NCI-H2081 treated with DMSO at 0.1 percent for 48 hours (cell line): ENCODE measurements at places on chromosomes 3 and 15.

DNA sequence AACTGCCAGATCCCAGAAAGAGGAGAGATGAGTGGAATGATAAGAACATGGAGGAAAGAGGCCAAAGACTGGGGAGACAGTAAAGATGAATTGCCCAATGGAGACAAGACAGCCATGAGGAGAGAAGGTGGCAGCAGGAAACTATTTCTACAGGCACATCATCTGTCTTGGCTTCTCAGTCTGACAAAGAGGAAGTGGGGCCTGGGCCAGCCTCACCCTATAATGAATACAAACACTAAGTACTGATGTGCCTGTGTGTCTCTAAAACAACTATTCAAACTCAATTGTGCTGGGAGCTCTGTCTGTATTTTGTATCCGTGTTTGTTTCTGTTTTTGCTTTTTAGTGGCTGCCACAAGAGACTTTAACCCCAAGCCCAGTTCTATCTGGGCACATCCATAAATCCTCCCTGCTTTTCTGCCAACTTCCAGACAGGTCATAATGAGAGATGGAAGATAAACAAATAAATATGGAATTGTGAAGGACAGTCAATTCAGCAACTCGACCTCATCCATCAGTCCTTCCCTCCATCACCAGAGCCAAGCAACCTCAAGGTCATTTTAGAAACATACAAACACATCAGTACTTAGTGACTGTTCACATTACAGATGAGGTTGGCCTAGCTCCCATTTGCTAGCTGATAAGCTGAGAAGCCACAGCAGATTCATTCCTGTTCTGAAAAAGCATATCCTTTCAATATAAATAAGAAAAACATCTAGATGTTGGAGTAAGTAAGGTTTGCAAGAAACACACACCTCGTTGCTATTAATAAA, 116.7 kb downstream of the CADPS start:
- no peak for DNase-seq

DNA sequence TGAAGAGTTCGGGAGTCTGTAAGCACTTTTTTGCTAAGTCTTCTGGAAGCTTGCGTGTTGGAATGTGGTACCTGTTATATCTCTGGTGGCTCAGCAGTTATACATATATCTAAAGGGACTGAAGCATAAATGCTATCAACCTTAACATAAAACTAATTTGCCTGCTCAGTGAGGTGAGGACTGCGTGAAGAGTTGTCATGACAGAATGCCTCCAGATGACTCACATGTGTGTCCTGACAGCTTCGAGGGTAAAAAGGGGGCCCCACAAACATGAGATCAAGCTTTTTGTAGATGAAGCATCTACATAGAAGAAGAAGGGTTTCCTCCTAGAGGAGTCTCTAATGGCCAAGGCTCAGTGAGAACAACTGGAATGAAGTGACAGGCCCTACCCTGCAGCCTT, 88.8 kb upstream of the C3orf80 start:
- DNase-seq = no peak

DNA sequence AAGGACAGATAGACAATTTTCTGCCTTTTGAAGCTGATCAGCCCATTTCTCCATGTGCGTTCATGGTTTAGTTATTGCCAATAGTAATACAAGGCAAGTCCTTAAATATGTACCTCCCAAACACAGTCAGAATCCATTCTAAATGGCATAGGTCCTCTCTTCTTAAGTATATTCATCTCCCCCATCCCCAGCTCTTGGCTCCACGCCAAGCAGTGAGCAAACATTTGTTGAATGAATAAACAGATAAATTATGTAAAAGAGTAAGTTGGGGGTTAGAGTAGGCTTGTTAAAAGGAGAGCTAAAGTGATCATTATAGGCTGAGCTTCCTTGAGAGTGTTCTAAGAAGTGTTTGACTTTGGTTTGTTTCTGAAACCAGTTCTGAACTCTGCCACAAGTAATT, 241.3 kb downstream of the ITPR1 start:
- no peak for DNase-seq

GRCh38 chr3:73734211-73735089, 109.7 kb upstream of the PDZRN3 start:
- no peak for DNase-seq

- DNase-seq = no peak
Observed at GRCh38 chr3:86578071-86578470, 412.9 kb downstream of the VGLL3 start.

DNA sequence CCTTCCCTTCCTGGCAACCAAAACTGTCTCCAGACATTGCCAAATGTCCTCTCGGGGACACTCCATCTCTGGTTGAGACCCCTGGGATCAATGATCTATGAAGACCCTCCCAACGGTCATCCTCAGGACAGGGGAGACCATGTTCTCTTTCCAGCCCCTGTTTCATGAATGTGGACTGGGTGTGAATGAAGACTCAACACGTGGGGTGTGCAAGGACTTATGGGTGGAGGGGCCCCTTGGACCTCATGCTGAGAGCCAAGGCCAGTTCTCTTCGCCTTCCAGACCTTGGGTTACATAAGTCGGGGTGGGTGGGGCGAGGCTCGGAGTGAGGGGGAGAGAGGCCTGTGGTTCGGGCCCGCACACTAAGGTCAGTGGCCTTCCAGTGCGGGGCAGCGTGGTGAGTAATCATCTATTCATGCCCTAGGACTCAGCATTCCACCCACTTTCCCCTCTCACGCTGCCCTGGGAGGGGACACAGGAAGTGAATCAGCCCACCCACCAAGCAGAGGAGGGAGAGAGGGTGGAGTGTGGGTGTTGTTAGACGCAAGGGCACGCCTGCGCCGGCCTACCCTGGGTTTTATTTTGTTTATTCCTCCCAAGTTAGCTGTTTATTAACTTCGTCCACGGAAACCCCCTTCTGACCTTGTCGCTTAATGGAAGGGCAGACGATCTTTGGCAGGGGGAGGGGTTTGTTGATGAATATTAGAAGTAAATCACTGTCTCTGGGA, 6.7 kb downstream of the PAQR5 start:
- no peak for DNase-seq

GRCh38 chr3:27880969-27881892, 159.1 kb upstream of the EOMES start:
- no peak for DNase-seq

DNA sequence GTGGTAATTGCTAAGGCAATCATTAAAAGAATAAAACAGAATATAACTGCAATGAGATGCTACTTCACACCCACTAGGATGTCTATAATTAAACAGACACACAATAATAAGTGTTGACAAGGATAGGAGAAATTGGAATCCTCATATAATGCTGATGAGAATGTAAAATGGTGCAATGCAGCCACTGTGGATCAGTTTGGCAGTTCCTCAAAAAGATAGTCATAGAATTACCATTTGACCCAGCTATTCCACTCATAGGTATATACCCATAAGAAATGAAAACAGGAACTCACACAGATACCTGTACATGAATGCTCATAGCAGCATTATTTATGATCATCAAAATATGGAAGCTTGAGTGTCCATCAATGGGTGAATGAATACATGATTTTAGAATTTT, 9.6 kb upstream of the RNF111 start:
- no peak for DNase-seq

- DNase-seq = no peak
Observed at GRCh38 chr3:72123908-72124441, 339.0 kb upstream of the PROK2 start.

- no peak for DNase-seq
Observed at GRCh38 chr15:48721061-48721810, 75.7 kb upstream of the FBN1 start.

GRCh38 chr3:108513961-108514360, 3.6 kb upstream of the MYH15 start:
- no peak for DNase-seq

DNA sequence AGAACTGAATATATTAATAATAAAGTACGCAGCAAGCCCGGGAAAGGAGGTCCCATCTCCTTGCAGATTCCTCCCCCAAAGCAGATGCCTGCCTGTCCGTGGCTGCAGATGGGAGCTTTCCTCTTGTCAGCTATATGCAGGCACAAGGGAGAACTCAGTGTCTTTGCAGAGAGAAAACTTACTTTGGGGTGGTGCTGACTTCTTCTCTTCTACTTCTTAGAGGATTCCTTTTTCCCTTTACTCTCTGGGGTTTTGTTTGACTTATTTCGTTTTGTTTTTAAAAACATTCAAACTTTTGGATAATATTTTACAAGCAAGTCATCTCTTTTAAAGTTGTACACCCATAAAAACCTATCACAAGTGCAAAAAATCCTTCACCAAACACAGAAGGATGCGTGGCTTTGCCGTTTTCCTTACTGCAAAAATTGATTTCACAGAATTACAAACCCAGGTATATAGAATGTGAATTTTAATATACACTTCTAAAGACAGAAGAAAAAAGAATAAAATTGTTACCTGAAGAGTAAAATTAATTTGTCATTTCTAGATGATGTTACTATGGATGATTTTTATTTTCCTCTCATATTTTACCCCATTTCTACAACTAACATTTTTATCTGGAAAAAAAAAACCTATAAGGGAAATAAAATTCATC, 65.3 kb upstream of the IGF1R start:
- no peak for DNase-seq

- no peak for DNase-seq
Observed at GRCh38 chr3:108221393-108221792, 831 bp downstream of the IFT57 start.

- DNase-seq = no peak
Observed at GRCh38 chr3:43695863-43696262, 5.1 kb downstream of the ABHD5 start.

GRCh38 chr3:25273582-25274171, 154.4 kb upstream of the RARB start:
- no peak for DNase-seq

DNA sequence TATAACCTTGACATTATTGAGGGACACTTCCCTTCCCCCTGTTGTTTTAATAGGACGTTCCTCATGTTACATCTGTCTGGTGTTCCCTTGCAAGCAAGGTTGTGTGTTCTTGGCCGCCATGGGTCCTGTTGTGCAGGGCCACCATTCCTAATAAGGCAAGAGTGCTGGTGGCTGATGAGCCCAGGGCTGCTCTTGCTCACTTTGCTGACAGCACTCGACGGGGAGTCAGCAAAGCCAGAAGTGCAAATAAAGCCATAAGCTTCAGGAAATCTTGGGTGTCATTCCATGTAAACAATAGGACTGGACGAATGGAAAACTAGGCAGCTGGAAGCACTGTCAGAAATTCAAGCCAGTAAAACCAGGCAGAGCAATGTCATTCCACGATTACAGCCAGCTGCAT, 75.8 kb downstream of the SQOR start:
- no peak for DNase-seq

DNA sequence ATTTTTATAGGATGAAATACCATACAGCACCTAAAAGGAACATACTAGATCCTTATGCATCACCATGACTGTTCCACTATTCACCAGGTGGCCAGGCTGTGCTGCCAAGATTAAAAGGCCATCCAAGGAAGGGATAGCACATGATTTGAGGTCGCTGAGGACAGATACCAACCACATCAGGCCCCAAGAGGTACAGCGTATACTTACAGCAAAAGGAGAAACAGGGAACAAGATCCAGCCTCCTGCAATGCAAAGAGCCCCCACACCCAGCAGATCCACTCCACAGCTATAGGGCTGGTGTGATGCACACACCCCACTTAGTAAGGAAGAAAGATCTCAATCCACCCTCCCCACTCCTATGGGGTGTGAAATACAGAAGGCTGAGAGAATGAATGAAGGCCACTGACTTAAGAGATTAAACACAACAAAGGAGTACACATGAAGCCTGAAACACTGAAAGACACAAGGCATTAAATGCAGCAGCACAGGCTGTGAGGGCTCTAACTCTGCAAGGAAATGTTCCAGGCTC, 32.0 kb upstream of the ZNF445 start:
- no peak for DNase-seq

DNA sequence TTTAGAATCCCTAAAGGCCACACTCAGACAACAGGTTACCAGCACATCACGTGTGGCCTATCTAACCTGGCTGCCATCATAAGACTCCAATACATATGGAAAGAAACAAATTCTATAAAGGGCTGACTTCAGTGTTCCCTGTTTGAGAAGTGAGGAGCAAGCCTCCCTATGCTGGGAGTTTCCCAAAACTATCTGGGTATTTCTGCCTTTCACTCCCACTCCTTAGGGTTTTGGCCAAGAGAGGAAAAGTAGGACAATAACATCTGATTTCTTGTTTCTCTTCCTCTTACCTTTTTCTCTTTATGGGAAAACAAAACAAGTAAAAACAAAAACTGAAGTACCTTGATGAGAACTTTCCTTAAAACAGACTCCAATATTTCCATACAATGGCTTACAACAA, 121.5 kb upstream of the COL8A1 start:
- no peak for DNase-seq

- no peak for DNase-seq
Observed at GRCh38 chr3:113088616-113089015, 97.8 kb downstream of the GTPBP8 start.

- no peak for DNase-seq
Observed at GRCh38 chr15:73617301-73617831, 15.8 kb downstream of the NPTN start.

GRCh38 chr3:178393146-178393545, 143.1 kb upstream of the KCNMB2 start:
- DNase-seq = no peak
